Neural crest cell (in vitro differentiated cells): ENCODE measurements at places on chromosomes 4 and X. TPM values are rescaled to one million over a fixed set of nuclear protein-coding genes. Genes with fewer than 3 reads are reported as not detected.

DNA sequence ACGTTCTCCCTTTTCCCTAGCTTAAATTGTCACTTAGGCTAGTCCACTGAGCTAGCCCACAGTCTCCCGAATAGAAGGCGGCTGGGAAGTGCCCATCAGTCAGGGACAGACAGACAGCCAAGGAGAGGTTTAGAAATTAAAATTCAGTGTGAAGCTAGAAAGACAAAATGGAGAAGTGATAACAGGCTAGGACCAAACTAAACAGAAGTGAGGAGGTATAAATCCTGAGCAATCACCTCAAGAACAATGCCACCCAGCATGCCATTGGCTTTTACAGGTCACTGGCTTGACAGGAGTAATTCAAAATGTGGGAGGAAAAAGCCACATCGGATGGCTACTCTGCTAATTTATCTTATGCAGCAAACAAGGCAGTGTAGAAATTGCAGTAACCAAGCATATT lies 138.9 kb downstream of the MAPK10 start:
- H3K27me3 ChIP-seq = no peaks in the 10 kb centered on the region
- no peak for DNase-seq

DNA sequence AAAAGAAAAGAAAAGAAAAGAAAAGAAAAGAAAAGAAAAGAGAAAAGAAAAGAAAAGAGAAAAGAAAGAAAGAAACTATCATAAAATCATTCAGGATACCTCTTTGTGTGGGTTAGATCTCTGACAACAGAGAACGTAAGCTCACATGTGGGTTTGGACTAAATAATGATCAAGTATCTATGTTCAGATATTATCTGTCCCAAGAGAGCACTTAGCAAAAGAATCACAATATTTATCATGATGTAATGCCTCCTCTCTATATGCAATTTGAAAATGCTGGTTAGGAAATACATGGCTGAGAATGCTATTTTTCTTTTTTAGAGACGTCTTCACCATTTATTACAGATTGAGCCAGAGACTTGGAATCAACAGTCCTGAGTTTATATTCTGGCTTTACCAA lies 191.3 kb downstream of the KCNIP4 start:
- no peaks in the 10 kb centered on the region for H3K36me3 ChIP-seq
- H3K27ac ChIP-seq = no peak overlapping the region
- no peak overlapping the region for H3K4me3 ChIP-seq
- DNase-seq = no peak
- H3K4me1 ChIP-seq = no peaks in the 10 kb centered on the region
- H3K27me3 ChIP-seq = peaks cover 1% of the 10 kb centered on the region

GRCh38 chrX:431492-432111 lies 44.9 kb upstream of the PPP2R3B start:
- H3K4me3 ChIP-seq = peak overlapping the region; percentile 57
- H3K36me3 ChIP-seq = peaks cover 5% of the 10 kb centered on the region
- peaks cover 15% of the 10 kb centered on the region for H3K4me1 ChIP-seq
- no peak overlapping the region for H3K27ac ChIP-seq
- H3K27me3 ChIP-seq = peaks cover 32% of the 10 kb centered on the region

DNA sequence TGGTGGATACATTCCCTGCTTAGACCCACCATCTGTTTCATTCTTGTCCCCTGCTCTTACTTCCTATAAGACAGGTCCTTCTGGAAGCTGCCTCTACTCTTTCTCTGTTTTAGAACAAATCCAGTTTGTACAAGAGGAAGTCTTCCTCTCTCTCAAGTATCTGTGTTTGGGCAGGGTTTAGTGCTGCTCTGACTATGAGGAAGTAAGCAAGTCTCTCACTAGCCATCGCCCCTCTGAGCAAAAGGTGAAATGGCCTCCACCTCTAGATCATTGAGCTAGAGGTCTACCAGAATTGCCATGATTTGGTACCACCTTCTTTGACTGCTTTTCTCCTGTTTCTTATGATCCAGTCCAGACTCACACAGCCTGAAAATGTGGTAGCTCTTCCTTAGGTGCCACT lies 8.4 kb downstream of the BTK start:
- H3K27ac ChIP-seq = no peak overlapping the region
- H3K4me3 ChIP-seq = no peak overlapping the region
- no peak for DNase-seq
- no peaks in the 10 kb centered on the region for H3K27me3 ChIP-seq

DNA sequence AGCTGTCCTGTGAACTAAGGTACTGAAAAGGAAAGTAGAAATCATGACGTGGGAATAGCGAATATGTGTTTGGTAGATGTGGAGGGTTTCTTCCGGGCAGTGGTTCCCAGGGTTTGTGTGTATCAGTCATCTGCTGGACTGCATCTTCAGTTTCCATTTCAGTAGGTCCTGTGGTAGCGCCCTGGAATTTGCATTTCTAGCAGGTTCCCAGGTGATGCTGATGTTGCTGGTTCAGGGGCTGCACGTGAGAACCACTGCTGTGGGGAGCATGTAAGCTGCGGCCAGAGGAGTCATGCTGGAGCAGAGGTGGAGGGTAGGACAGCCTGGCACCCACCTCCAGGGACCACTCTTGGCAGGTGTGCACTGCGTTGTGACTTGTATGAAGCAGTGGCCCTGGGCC lies 47.1 kb downstream of the ARHGAP10 start:
- H3K36me3 ChIP-seq = no peaks in the 10 kb centered on the region
- H3K27me3 ChIP-seq = peaks cover 7% of the 10 kb centered on the region
- H3K4me3 ChIP-seq = no peak overlapping the region
- no peaks in the 10 kb centered on the region for H3K4me1 ChIP-seq

- H3K27me3 ChIP-seq = no peaks in the 10 kb centered on the region
- no peaks in the 10 kb centered on the region for H3K36me3 ChIP-seq
- no peak overlapping the region for H3K4me3 ChIP-seq
- H3K27ac ChIP-seq = no peak overlapping the region
- H3K4me1 ChIP-seq = peaks cover 33% of the 10 kb centered on the region
Observed at GRCh38 chr4:90078440-90078839, 48.8 kb upstream of the CCSER1 start.

GRCh38 chr4:54539500-54540029 lies 118.2 kb upstream of the KIT start:
- no peaks in the 10 kb centered on the region for H3K36me3 ChIP-seq
- DNase-seq = peak; percentile 69
- H3K4me3 ChIP-seq = peak overlapping the region; percentile 80
- peaks cover 2% of the 10 kb centered on the region for H3K27me3 ChIP-seq
- peaks cover 33% of the 10 kb centered on the region for H3K4me1 ChIP-seq

DNA sequence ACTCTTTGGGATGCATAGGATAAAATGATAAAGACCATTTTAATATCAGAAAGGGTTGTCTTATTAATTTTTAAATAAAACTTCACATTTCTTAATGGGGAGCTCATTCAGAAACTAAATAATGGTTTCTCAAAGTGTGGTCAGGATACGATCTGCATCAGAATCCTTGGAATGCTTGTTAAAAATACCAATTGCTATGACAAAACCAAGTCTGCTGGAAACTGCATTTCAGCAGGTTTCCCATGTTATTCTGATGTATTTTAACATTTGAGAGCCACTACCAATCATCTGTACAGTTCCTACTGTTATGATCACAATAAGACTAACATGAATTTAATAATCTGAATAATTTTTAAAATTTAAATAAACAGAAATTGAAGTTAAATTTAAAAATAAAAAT lies 115.1 kb downstream of the SOWAHB start:
- H3K27me3 ChIP-seq = no peaks in the 10 kb centered on the region
- no peak overlapping the region for H3K4me3 ChIP-seq
- H3K36me3 ChIP-seq = peaks cover 43% of the 10 kb centered on the region
- H3K27ac ChIP-seq = no peak overlapping the region
- DNase-seq = no peak

GRCh38 chrX:39195156-39195555 lies 393.9 kb downstream of the MID1IP1 start:
- peaks cover 7% of the 10 kb centered on the region for H3K4me1 ChIP-seq
- H3K27ac ChIP-seq = no peak overlapping the region
- H3K36me3 ChIP-seq = no peaks in the 10 kb centered on the region
- H3K4me3 ChIP-seq = peak overlapping the region; percentile 34
- no peak for DNase-seq

DNA sequence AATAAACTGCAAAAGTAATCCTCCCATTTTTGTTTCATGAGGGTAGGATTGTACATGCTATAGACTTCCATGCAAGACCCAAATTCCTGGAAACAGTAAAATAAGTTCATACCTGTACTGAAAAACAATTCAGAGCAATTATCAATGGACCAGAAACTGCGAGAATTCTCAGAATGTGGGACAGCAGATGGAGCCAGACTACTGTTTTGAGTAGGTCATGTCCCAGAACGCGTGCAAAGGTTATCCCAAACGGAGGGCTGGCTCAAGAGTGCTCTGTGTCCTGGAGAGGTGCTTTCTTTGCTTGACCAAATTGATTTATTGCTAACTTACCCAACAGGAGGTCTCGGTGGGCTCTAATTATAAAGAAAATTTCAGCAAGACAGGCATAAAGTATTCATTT lies 1.7 kb upstream of the MAGEH1 start:
- DNase-seq = no peak
- no peak overlapping the region for H3K27ac ChIP-seq
- H3K27me3 ChIP-seq = peaks cover 33% of the 10 kb centered on the region
- H3K36me3 ChIP-seq = no peaks in the 10 kb centered on the region

DNA sequence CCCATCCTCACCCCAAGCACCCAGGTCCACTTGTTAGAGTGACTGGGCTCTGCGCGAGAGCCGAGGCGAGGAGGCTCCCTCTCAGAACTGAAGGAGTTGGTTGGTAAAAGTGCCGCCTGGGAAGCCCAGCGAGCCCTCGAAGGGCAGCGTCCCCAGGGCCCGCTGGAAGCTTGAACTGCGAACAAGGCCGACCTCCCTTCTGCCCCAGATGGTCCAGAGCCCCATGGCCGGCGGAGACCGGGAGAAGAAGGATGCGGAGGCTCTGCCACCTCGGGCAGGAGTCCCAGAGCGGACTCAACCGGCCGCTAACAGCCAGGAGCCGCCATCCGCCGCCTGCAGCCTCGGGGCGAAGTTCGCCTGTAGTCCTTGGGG lies 116.3 kb upstream of the TEX13C start:
- peaks cover 75% of the 10 kb centered on the region for H3K27me3 ChIP-seq
- DNase-seq = peak; percentile 10
- peak overlapping the region; percentile 72 for H3K27ac ChIP-seq
- peak overlapping the region; percentile 86 for H3K4me3 ChIP-seq
- no peaks in the 10 kb centered on the region for H3K36me3 ChIP-seq

DNA sequence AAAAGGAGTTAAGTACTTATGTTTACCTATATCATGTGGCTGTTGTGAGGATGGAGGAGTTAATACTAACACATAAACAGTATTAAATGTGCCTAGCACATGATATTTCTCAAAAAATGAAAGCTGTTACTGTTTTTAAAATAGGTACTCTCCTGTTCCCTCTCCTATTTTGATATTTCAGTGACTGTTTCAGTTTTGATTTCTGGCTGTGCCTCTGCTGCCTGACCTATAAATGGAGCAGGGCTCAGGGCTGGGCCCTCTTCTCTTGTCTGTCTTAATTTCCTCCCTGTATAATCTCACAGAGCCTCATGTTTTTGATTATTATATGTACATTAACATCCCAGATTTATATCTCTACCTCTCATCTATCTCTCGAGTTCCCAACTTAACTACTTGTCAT lies 93.3 kb downstream of the UGT8 start:
- H3K27ac ChIP-seq = no peak overlapping the region
- no peaks in the 10 kb centered on the region for H3K27me3 ChIP-seq
- H3K4me1 ChIP-seq = peaks cover under 1% of the 10 kb centered on the region
- no peaks in the 10 kb centered on the region for H3K36me3 ChIP-seq
- DNase-seq = no peak
- H3K4me3 ChIP-seq = no peak overlapping the region

GRCh38 chr4:182604161-182604622 lies 313.0 kb downstream of the DCTD start:
- H3K27me3 ChIP-seq = no peaks in the 10 kb centered on the region
- DNase-seq = no peak
- no peak overlapping the region for H3K4me3 ChIP-seq
- H3K36me3 ChIP-seq = peaks cover 5% of the 10 kb centered on the region
- H3K4me1 ChIP-seq = peaks cover 5% of the 10 kb centered on the region

DNA sequence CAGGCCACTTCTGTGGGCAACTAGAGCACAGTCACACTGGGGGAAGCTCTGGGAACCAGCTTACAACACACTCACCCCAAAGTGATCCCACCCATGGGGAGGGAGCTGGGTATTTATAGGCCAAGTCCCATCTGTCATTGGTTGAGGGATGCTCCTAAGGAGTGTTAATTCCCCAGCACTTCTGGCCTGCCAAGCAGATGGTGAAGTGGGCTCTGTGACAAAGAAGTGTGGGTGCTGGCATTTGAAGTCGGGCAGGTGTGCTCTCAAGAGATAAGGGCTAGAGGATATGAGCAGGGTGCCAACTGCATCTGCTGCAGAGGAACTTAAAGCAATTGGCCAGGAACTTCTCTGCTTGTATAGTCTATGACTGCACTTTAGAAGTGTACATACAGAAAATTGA lies 30.9 kb downstream of the PTCHD1 start:
- no peak overlapping the region for H3K27ac ChIP-seq
- H3K27me3 ChIP-seq = peaks cover 24% of the 10 kb centered on the region
- H3K36me3 ChIP-seq = no peaks in the 10 kb centered on the region
- no peaks in the 10 kb centered on the region for H3K4me1 ChIP-seq
- H3K4me3 ChIP-seq = no peak overlapping the region

DNA sequence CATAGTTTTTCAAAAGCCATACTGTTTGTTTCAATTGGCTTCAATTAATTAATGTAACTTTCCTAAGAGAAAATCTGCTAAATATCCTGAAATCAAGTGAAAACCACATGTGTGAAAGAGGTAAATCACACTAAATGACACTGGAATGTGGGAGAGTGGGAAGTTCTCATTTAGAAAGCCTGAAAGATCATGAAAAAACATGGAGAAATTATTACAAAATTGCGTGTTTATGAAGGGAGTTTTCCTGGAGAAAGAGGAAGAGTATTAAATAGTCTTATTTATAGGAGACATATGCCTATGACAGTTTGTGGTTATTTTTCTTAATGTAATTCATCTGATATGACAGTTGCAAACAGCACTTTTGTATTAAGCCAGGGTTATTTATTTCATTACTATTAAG lies 183.7 kb downstream of the DKK2 start:
- H3K4me1 ChIP-seq = no peaks in the 10 kb centered on the region
- H3K36me3 ChIP-seq = no peaks in the 10 kb centered on the region
- H3K4me3 ChIP-seq = no peak overlapping the region
- H3K27me3 ChIP-seq = peaks cover 7% of the 10 kb centered on the region
- DNase-seq = no peak

- H3K27me3 ChIP-seq = no peaks in the 10 kb centered on the region
- DNase-seq = no peak
- H3K36me3 ChIP-seq = no peaks in the 10 kb centered on the region
- H3K4me3 ChIP-seq = no peak overlapping the region
- H3K27ac ChIP-seq = no peak overlapping the region
Observed at GRCh38 chr4:148061141-148061481, 329.2 kb downstream of the ARHGAP10 start.

GRCh38 chr4:5033281-5033841 lies 14.1 kb upstream of the CYTL1 start:
- H3K36me3 ChIP-seq = no peaks in the 10 kb centered on the region
- peaks cover 12% of the 10 kb centered on the region for H3K4me1 ChIP-seq
- H3K27ac ChIP-seq = no peak overlapping the region
- H3K4me3 ChIP-seq = no peak overlapping the region
- DNase-seq = no peak

Gene SHROOM3
- 36.4 and 40.1 TPM in 2 replicates for total RNA-seq

Gene TRPC5OS
- not detected in 2 replicates for total RNA-seq

Gene CXCL6
- 0.39 TPM in 1 of 2 replicates, not detected in the other for total RNA-seq

Gene CBLL2
- not detected in 2 replicates for total RNA-seq

Gene SRPX2
- 0.30 and 0.35 TPM in 2 replicates for total RNA-seq

Gene CPE
- 65.2 and 68.8 TPM in 2 replicates for total RNA-seq

Gene GCNA
- 2.0 and 2.3 TPM in 2 replicates for total RNA-seq

Gene CT45A2
- total RNA-seq = not detected in 2 replicates

Gene ADGRG4
- total RNA-seq = not detected in 2 replicates

Gene FGFR3
- total RNA-seq = 42.5 and 48.1 TPM in 2 replicates

Gene CXorf51A
- total RNA-seq = not detected in 2 replicates

Gene NDP
- total RNA-seq = 4.2 and 4.3 TPM in 2 replicates
